Stimulated activated CD8-positive, alpha-beta memory T cell treated with anti-CD3 and anti-CD28 coated beads, Interleukin-15, amount 100 ng/mL, for 4 hours (primary cell): ENCODE measurements at places on chromosomes 7 and 10.

- DNase-seq, result no peak
Observed at GRCh38 chr10:4241724-4242345, 456.8 kb upstream of the KLF6 start.

- no peak for DNase-seq
Observed at GRCh38 chr7:71613313-71613712, 481.4 kb downstream of the GALNT17 start.

DNA sequence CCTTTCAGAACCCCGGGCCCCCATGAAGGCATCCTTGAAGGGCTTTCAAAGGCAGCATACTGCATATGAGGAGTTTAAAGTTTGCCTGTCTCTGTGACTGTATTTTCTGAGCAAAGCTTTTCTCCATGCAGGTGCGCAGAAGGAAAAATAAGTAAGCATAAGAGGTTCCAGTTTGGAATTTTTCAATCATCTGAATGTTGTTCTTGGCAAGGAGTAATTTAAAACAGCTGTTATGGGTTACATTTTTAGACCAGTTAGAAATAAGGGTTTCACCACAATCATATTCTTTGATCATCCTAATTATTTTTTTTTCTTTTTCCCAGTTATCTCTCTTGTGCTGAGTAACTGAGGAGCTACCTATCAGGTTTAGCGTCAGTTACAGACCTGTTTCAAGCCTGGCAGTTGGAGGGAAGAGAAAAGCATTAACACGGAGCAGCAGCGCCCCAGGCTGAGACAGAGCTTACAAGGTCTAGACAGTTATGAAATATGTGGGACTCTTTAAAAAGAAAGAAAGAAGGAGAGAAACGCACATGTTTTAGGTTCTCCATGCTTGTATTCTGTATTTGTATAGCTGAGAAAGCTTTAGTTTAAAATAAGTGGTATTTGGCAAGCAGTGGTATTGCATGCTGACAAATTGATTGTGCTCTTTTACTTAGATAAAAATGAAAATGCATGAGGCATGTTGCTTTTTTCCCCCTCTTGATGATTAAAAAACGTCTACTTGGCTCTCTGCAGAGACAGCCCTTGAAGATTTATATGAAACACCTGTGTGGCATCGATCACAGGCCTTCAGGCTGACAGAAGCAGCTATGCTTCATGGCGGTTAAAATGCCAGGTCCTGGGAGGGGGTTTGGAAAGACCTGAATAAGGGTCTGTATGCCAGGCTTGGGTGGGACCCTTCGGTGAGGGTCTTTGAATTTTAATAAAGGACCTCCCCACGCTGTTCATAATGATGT, 157.6 kb downstream of the GRK5 start:
- DNase-seq, result no peak

DNA sequence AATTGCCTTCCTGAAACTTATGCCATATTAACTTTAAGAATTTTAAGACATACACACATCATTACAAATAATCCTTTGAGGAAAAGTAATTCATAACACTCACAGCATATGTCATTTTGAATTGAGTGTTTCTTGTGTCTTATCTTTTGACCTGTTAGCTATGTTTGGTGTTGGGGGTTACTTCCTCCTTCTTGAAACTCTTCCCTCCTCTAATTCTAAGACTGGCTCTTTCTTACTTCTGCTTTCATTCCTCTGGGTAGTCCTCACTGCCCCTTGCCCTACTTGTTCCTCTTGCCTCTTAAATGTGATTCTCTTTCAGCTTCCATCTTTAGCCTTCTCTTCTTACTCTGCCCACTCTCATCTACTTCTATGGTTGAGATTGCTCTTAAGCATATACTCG, 28.3 kb upstream of the PIP4K2A start:
- no peak for DNase-seq

GRCh38 chr7:6691103-6691502, 15.6 kb downstream of the ZNF12 start:
- DNase-seq, result no peak
